Nucleus accumbens (tissue), 56 donors: ENCODE measurements at places on chromosomes 5 and 9.
A peak's percentile ranks its signal among the peaks of the same experiment; 100 is the strongest.

GRCh38 chr5:9500625-9501024, 45.2 kb downstream of the SEMA5A start:
- DNase-seq = no peak

DNA sequence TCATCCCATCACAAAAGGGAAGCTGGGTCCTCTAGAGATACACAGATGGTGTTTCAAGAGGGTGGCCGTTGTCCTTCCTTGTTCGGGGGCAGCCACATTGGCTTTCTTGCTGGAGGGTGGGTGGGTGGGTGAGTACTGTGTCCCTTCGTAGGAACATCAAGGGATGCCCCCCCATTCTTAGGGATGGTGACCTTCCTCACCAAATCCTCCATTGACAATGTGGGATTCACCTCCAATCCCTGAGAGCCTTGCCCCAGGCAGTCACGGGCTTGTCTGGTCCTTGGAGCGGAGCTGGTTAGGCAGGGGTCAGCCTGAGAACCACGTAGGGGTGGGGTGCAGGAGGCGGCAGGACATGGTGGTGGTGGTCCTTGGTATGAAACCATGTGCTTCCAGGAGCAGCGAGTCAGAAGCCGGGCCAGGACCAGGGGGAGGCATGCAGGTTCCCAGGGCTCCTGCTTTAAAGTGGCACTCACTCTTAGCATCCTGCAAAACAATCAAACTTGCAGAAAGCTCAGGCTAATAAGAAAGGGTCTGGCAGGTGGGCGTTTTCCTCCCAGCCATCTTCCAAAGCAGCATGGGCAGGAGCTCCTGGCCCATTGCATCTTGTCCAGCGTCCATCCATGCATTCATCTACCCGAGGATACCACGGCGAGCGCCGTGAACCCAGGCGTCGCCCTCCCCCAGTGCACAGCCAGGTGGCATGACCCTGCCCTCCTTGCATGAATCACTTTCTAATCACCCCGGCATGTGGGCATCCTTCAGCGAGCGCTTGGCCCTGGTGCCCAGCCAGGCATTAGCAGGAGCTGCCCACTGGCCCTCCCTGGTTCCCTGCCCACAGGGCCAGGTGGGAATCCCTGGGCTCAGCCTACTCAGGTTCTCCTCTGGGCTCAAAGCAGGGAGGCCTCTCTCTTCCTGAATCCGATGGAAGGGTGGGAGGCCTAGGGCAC, 76.4 kb downstream of the NTNG2 start:
- DNase-seq = no peak

DNA sequence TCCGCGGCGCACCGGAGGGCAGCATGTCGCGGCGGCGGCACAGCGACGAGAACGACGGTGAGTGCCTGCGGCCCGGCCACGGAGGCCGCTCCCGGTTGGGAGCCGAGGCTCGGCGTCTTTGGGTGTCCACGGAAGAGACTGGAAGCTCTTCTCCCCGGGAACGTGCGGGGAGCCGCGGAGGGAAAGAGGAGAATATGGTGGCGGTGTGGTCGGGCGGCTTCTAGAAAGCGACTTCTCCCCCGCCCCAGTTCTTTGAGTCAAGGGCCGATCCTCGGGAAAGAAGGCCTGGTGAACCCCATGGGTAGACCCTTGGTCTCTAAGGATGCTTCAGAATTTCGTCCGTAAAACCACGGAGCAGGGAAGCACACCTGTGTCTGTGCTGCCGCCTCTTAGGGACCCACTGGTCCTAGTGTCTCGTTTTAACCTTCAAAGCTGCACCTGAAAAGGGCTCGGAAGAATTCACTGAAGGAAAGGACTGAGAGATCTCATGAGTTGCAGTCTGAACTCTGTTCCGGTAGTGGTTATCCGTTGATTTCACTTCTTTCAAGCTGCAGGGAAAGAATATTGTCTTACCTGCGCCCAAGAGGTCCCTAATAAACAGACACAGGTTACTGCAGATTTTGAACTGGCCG, 354 bp downstream of the NCBP1 start:
- no peak for DNase-seq

DNA sequence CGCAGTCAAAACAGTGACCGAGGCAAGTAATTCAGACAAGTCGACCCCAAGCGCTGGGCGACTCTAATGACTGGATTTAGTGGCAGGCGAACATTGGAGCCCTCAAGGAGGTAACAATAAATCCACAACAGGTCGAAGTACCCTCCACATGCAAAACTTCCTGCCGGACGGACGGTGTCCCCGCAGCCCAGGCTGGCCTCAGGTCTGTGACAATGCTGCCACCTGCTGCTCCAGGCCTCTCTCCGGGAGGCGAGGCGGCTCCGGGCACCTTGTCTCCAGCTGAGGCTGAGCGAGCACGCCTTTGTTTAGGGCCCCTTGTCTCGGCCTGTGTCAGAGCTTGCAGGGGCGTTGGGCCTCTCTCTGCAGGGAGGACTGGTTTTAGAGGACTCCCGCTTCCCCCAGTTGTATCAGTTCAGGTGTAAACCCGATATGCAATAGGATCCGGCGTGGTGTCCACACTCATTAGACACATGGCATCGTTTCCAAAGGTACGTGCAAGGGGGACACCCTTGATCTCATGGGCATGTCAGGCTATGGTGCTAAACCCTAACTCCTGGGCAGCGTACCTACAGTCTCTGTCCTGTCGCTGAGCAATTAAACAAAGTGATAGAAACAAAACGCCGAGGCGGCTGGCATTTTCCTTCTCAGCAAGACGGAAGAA, 628.0 kb upstream of the ADAMTS16 start:
- no peak for DNase-seq

DNA sequence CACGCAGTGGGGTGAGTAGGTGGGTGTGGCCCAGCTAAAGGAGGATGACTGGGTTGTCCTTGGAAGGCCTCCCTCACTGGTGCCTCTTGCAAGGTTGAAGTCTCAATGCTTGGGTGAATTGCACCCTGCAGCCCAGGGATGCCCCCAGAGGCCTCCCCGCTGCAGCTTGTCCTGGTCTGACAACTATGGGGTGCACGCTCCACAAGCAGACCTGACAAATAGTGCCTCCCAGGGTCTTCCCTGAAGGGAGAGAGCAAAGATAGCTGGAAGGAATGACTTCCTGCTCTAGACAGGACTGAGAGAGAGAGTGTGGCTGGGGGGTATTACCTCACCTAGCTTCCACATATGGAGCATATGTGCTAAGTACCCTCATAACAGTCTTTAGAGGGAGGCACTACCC, 1.7 kb downstream of the PSD2 start:
- no peak for DNase-seq

DNA sequence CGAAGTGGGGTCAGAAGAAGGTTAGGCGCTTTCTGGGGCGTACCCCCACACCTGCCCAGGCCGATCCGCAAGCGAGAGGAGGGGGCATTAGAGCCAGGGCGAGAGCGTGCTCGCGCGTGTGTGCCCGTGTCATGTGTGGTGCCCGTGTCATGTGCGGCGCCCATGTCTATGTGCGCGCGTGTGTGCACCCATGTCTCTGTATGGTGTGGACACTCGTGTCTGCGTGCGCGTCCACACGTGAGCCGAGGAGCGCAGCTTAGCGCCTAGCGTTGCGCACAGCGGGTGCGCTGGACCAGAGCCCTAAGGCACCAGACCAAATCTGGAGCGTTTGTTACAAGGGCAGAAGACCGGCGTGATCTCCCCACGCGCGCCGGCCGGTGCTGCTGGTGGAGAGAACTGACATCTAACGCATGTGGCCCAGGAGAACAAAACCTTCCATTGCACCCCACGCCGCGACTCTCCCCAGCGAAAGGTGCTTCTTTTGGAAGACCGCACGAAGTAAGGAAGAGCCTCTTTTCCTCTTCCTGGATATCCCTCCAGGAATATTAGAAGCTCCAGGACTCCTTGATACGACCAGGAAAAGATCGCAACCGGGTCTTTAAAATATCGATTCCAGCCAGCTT, 644 bp downstream of the NIM1K start:
- peak; percentile 60 for DNase-seq

GRCh38 chr9:88651682-88652633, 117.0 kb downstream of the NXNL2 start:
- DNase-seq = no peak

DNA sequence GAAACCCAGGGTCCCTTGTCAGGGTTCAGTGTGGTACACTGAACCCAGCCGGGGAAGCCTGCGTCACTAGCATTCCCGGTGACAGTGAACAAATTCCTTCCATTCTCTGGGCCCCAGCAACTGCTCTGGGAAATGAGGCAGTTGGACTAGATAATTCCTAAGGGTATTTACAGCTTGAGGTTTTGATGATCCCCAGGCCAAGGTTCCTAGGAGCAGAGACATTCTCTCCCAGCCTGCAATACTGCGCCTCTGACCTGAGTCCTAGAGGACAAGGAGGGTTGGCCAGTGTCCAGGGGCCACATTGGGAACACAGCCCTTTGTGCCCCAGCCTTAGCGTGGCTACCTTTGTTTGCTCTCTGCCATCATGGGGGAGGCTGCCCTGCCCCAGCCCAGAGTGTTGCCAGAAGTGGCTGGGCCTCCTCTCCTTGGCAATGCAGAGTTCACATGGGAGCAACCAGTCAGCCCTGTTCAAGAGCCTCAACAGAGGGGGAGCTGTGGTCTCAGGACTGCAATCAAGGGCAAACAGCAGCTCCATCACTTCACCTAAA, 178.2 kb downstream of the SEC61B start:
- no peak for DNase-seq

DNA sequence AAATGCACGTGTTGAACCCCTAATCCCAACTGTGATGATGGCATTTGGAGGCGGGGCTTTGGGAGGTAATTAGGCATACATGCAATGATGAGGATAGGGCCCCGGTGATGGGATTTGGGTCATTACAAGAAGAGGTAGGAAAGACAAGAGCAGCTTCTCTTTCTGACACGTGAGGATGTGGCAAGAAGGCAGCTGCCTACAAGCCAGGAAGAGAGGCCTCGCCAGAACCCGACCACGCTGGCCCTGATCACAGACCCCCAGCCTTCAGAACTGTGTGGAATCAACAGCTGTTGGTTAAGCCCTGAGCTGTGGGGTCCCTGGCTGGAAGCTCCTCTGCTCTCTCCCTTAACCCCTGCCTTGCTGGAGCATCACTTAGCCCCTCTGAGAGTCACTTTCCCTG, 57.5 kb downstream of the COL23A1 start:
- DNase-seq = no peak

DNA sequence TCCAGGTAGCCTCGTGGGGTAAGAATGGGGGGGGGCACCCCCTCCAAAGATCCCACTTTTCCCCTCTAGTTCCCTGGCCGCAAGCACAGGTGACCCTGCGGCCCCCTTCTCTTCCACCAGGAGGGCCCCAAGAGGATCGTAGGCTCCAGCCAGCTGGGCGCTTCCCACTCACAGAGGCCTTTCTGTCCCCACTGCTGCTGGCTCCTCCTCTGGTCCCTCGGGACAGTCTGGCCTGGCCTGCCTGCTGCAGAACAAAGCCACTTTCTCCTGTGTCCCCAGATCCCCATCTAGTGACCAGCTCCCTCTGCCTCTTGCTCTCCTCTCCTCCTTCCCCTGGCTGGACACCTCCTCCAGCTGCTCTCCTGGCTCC, 534 bp upstream of the SAPCD2 start:
- peak; percentile 88 for DNase-seq

DNA sequence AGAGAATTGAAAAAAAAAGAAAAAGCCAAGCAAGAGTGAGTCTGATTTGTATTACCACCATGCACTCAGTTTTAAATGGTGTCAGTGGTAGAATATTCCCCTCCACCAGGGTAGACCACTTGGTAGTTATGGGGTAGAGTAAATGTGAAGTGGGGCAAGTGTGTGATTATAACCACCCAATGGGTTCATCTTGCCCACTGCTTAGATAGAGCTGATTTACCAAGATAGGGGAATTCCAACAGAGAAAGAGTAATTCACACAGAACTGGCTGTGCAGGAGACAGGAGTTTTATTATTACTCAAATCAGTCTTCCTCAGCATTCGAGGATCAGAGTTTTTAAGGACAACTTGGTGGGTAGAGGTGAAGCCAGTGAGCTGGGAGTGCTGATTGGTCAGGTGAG, 113.3 kb upstream of the RAI14 start:
- DNase-seq = no peak

- no peak for DNase-seq
Measured at GRCh38 chr9:14989811-14990210, 79.6 kb upstream of the FREM1 start.

DNA sequence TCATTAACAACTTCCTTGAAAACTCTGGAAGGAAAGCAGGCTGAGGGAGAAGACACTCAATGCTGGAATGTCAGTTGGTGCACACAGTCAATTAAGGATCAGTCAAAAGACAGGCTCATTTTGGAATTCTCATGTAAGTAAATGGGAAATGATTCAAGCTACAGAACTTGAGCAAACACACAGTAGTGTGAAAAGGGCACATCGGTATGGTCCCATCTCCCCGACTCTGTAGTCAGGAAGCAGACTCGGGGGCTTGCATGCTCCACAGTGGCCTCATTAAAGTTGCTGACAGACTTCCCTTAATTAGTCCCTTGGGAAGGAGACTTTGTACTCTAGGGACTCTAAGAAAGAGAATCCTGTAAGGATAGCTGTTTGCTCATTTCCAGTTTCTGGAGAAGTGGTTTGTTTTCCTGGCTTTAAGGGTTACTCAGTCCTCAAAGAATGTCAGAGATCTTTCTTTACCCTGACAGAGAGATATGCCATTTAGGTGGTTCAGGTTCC, 339.2 kb downstream of the ADAMTS6 start:
- DNase-seq = no peak

DNA sequence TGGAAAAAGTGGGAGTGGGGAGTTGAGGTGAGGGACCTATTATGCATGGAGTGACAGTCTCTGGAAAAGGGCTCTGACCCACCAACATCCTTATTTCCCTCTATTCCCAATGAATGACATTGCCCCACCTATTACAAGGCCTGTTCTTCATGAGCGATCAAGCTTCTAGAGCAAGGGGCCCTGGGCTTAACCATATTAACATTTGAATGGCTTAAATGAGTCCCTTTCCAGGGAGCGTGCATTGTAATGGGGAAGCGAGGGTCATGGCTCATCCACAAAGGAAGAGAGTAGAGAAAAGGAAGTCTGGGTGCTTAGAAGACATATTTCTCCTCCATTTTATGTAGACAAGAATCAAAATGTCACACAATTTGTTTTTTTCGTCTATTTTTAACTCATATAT, 255.5 kb downstream of the CAAP1 start:
- DNase-seq = no peak

- DNase-seq = no peak
Measured at GRCh38 chr5:132013006-132013689, 1.7 kb upstream of the ACSL6 start.

- no peak for DNase-seq
Measured at GRCh38 chr5:77250021-77250420, 39.5 kb downstream of the PDE8B start.

DNA sequence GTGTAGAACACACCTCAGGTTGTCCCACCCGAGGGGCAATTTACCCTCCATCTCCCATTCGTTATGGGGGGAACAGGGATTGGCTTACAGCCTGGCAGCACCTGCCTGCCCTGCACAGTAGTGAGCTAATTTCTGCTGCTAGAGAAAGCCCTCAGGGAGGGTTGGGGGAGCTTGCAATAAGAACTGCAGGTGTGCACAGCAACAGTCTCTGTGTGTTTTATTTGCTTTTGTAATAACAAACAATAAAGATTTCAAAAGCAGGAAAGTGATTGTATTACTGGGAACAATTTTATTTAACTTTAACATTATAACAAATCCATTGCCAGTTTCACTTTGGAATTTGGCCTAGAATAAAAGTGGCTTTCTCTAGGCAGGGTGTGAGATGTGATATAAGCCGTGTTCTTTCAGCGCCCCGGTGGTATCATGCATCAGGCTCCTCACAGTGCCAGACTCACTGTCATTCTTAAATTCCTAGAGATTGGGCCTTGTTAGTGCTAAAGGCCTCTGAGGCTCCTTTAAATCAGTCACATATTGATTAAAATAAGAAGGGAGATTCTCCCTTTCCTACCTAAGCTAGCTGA, 81.1 kb downstream of the RMI1 start:
- DNase-seq = no peak
